CD4-positive, alpha-beta T cell treated with Interleukin-6 at 100 ng/mL for 8 hours (primary cell): ENCODE measurements at places on chromosomes 3 and 15.

DNA sequence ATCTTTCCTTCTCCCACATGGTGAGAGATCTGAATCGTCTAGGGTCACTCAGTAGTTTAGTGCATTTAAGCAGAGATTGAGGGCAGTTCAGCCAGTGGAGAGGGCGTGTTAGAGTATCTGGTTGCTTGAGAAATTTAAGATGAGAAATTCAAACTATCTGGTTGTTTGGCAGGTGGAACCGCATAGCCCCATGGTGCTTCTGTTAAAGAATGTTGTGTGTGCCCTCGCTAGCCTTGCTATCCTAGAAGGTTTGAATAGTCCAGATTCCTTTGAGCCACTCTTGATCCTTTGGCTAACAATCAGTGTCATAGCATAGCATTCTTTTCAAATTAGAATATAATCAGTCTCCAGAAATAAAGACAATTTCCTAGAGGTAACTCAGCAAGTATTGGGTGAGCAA, 32.1 kb downstream of the ABHD17C start:
- no peak for DNase-seq

DNA sequence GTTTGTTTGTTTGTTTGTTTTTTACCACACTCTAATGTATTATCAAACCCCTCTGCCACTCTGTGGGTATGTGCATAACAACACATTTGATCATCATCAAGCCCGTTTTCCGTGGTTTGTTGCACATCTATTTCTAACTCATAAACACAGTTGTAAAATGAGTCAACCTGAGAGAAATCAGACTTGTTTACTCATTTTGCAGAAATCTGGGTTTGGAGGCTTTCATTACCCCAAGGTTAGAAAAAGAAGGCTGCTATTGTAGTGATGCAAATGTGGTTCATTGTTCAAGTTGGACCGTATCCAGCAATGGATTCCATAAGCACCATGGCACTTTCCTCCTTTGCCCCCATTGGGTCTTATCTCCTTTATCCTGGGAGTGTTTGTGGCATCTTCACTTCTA, 353.2 kb upstream of the SOX2 start:
- no peak for DNase-seq

- DNase-seq = no peak
Measured at GRCh38 chr3:185316740-185317412, 46.1 kb upstream of the MAP3K13 start.

DNA sequence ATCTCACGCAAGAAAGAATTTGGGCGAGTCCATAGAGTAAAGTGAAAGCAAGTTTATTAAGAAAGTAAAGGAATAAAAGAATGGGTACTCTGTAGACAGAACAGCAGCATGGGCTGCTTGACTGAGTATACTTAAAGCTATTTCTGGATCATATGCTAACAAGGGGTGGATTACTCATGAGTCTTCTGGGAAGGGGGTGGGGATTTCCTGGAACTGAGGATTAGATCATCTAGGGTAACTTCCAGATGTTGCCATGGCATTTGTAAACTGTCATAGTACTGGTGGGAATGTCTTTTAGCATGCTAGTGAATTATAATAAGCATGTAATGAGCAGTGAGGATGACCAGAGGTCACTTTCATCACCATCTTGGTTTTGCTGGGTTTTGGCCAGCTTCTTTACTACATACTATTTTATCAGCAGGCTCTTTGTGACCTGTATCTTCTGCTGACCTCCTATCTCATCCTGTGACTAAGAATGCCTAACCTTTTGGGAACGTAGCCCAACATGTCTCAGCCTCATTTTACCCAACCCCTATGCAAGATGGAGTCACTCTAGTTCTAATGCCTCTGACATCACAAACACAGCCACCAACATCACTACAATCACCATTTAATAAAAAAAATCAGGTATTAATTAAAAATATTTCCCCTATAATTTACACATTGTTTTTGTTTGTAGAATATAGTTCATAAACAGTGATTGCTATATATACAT, 890.7 kb upstream of the EPHA6 start:
- DNase-seq = no peak

GRCh38 chr3:184008161-184008560, 9.5 kb downstream of the ABCC5 start:
- no peak for DNase-seq

GRCh38 chr3:89314454-89315098, 207.2 kb downstream of the EPHA3 start:
- DNase-seq = no peak

DNA sequence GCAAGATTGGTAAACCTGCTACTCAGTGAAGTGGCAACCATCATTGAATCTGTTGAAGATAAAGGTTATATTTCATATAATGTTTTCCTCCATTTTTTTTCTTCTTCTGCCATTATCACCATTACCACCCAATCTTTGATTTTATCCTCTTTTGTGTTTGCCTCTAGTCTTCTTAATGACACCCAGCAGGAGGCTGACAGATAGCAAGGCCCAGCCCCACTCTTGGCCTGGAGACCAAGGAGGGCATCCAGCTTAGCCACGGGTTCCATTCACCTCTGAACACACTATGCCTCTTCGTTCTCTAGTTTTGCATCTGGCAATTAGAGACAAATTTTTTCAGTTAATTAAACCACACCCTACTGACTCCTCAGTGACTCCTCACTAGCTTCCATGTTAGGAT, 129.7 kb downstream of the TPRG1 start:
- DNase-seq = no peak

- DNase-seq = peak; percentile 48
Measured at GRCh38 chr3:113947372-113948014, at the start of gene ZDHHC23. TSS of gene ZDHHC23 (plus strand) at chr3:113948013. CDS start at chr3:113948803, 790 bp downstream.

- DNase-seq = no peak
Measured at GRCh38 chr3:124300416-124300815, 308.5 kb upstream of the ROPN1 start.

- DNase-seq = no peak
Measured at GRCh38 chr3:197547306-197548011, 8.3 kb downstream of the BDH1 start.

DNA sequence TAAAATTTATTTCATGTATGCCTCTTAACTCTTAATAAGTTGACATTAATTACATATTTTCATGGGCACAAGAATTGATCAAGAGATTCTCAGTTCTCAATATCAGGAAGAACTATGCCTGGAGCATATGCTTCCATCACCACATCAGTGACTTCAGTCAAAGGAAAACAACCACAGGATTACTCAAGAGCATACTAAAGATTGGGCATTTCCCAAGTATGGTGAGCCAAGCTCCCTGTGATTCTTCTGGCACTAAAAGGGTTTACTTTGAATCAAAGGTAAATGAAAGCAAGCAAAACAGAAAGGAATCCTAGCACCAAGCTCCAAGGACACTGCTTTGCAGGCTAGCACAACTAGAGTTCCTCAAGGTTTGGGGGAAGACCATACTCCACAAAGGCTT, 44.6 kb downstream of the FMN1 start:
- no peak for DNase-seq

GRCh38 chr15:100186960-100187359, 154.8 kb downstream of the ADAMTS17 start:
- DNase-seq = no peak

DNA sequence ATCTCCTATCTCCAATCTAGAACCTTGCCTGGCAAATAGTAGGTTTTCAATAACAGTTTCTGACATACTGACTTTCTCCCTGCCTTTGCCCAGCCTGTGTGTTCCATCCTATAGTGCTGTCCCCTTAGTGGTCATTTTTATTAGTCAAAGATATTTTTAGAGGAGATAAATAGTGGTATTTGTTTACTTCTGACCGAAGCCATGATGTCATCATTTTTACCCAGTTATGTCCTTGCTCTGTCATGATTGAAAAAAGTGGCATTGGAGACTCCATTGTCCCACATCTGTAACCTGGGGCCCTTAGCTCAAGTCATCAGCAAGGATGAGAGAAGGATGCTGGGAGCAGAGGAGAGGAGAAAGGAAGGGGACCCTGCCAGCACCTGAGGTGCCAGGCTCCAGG, 80.6 kb upstream of the ATP2B2 start:
- no peak for DNase-seq

GRCh38 chr15:64903326-64903950, 8.3 kb upstream of the ANKDD1A start:
- no peak for DNase-seq

- DNase-seq = no peak
Measured at GRCh38 chr3:82132210-82133069, 371.0 kb upstream of the GBE1 start.

DNA sequence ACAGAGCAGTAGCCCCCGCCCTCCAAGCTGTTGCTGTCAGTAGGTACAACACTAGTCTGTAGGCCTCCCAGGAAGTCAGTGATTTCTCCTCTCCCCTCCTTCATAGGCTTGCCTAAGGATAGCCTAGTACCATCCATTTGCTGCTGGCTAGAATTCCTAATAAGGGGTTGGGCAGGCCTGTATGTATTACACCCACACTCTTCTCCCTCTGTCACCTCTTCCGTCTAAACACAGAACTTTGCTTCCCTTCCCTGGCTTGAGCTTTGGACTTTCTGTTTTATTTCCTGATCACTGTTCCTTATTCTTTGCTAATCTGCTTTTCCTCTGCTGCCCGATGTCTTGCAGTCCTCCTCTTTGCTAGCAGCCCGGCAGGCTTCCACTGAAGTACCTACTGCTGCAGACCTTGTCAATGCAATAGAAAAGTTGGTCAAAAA, 93.4 kb upstream of the UMPS start:
- no peak for DNase-seq

DNA sequence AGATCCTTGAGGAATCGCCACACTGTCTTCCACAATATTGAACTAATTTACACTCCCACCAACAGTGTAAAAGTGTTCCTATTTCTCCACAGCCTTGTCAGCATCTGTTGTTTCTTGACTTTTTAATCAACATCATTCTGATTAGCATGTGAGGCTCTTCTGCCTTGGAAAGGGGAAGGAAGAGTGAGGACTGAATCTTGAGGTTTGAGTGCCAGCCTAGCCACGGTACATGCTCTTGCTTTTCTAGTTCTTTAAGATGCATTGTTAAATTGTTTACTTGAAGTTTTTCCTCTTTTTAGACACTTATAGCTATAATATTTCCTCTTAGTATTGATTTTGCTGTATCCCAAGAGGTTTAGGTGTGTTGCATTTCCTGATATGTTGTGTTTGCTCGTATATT, 596.1 kb downstream of the OTOL1 start:
- no peak for DNase-seq

- no peak for DNase-seq
Measured at GRCh38 chr3:23961913-23962312, 16.8 kb downstream of the NR1D2 start.

- no peak for DNase-seq
Measured at GRCh38 chr3:87228316-87228715, 1.2 kb downstream of the CHMP2B start.

DNA sequence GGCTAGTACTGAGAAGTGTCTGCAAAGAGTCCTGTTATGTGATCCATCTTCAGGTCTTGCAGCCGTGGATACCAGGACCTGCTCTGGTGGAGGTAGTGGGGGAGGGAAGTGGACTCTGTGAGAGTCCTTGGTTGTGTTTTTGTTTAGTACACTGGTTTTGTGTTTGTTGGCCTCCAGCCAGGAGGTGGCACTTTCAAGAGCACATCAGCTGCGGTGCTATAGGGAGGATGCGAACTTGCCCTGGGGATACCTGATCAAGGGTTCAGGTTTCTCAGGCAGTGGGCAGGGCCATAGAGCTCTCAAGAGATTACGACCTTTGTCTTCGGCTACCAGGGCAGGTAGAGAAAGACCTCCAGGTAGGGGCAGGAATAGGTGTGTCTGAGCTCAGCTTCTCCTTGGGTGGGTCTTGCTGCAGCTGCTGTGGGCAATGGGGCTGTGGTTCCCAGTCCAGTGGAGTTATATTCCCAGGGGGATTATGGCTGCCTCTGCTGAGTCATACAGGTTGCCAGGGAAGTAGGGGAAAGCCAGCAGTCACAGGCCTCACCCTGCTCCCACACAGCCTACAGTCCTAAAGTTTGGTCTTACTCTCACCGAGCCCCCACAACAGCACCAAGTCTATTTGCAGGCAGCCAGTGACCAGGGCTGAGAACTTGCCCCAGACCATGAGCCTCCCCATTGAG, 132.8 kb upstream of the NPHP3 start:
- no peak for DNase-seq

DNA sequence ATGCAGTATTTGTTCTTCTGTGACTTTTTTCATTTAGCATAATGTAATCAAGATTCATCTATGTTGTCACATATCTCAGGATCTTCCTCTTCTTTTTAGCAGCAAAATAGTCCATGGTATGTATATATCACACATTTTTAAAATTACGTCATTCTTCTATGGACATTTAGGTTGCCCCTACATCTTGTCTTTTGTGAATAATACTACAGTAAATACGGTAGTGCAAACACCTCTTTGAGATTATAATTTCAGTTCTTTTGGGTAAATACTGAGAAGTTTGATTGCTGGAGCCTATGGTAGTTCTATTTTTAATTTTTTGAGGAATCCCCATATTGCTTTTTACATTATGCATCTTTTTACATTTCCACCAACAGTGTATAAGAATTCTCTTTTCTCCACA, 1174.9 kb downstream of the NSUN3 start:
- no peak for DNase-seq

DNA sequence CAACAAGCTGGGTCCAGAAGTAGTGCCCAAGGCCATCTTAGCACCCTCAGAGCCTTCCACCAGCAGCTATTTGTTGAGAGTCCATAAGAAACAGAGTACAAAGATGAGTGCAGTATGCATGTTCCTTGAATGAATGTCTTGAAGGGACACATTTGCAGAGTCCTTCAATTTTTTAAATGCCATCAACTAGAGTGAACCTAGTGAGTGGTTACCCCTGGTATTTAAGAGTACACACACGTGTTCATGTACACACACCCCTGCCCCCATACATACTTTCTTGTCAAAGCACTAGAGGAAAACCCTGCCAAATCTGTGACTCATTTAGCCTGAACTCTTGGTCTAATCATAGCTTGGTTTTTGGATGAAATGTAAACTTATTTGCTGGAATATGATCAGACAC, 84.5 kb upstream of the GALNT15 start:
- DNase-seq = no peak

- DNase-seq = no peak
Measured at GRCh38 chr3:2995195-2995594, 115.0 kb downstream of the IL5RA start.

- DNase-seq = no peak
Measured at GRCh38 chr3:14784087-14784681, 34.6 kb upstream of the FGD5 start.

GRCh38 chr3:187382609-187383151, 14.5 kb downstream of the RTP4 start:
- no peak for DNase-seq

GRCh38 chr3:17707813-17708543, 34.5 kb downstream of the TBC1D5 start:
- DNase-seq = no peak

DNA sequence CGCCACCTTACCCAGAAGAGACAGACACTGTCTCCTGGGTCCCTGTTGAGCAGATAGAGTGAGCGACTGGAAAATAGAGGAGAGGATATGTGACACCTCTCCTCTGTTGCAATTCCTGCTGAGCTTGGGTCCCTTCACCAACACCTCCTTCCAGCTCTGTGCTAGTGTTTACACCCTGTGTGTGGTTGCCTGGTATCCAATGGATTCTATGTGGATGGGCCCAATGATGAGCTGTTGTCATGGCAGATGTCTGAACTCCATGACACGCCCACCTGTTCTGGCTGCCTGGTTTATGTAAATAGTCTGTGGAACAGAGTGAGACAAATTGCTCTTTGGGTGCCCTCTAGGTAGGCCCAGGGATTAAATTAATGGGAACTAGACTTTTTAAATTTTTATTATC, 23.7 kb downstream of the RBM5 start:
- no peak for DNase-seq
